GOT3 (cell line): ENCODE measurements at places on chromosomes 11 and 22.

GRCh38 chr11:68946416-68947090 lies 34.2 kb downstream of the MRGPRD start:
- no peak for DNase-seq

DNA sequence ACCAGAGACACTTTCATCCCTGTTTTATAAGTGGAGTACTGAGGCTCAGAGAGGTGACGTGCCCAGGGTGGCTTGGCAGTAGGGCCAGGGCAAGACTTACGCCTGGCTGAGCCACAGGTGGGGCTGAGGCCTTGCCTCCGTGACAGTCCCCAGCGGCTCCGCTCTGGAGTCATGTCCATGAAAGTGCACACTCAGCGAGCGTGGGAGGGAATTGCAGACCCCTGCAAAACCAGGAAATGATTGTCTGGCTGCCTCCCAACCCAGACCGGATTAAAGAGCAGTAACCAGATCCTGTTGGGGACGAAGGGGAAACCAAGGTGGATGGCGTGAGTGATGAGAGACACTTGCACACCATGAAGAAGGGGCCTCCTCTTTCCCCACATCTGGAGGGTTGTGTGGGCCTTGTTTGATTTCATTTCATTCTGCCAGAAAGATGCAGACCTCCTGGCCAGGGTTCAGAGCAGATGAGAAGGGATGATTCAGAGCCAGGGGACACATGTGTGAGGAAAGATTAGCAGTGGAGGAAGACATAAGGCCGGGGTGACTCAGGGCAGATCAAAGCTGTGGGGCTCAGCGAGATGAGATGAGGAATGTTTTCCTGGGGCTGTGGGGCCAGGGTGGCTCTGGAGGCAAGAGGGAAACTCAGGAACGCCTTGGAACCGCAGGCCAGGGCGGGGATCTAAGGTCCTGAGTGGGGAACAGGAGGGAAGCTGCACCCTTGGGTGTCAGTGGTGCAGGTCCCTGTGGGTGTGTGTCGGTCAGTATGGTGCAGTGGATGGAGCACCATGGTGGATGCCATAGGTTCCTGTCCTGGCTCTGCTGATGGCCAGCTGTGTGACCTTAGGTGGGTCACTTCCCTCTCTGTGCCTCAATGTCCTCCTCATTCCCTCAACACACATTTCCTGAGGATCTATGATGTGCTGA lies 29.9 kb upstream of the LRRC32 start:
- DNase-seq: peak; percentile 9

GRCh38 chr11:50412832-50413231 lies 380.2 kb downstream of the OR4C45 start:
- DNase-seq: no peak

DNA sequence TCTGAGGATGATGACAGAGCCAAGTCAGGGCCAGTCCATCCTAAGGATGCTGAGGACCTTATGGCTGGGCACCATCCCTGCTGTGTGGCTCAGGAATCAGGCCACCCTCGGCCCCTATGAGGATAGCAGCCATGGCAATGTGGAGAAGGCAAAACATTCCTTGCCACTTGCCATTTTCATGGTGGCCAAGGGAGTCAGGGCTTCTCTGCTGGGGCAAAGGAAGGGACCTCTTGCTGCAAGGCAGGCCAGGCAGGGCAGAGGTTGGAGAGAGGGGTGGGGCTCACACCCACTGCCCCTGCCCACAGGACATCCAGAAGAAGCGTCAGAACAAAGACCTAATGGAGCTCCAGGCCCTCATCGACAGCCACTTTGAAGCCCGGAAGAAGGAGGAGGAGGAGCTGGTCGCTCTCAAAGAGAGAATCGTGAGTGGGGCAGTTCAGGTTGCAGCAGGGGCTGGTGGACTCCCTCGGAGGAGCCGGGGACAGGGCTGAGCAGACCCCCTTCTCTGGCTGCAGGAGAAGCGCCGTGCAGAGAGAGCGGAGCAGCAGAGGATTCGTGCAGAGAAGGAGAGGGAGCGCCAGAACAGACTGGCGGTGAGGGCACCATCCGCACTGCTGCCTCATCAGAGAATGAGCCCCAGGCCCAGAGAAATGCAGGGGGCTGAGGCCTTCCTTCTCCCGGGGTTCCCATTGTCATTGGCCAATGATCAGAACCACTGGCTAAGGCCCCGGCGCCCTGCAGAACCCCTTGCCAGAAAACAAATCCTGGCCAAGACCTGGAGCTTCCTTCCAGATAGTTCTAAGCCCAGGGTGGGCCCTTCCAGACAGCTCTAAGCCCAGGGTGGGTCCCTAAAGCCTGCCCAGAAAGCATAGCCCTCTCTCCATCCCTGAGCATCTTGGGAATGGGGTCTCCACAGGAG lies 13.5 kb upstream of the MRPL23 start:
- DNase-seq: no peak
